ENCODE measurements at places on chromosomes 5 and 9.

- peak; percentile 30 for DNase-seq
These were observed 50.2 kb downstream of the MED10 start for GRCh38 chr5:6328173-6328572.

GRCh38 chr9:223152-223551, 8.5 kb downstream of the DOCK8 start:
- DNase-seq, result no peak

DNA sequence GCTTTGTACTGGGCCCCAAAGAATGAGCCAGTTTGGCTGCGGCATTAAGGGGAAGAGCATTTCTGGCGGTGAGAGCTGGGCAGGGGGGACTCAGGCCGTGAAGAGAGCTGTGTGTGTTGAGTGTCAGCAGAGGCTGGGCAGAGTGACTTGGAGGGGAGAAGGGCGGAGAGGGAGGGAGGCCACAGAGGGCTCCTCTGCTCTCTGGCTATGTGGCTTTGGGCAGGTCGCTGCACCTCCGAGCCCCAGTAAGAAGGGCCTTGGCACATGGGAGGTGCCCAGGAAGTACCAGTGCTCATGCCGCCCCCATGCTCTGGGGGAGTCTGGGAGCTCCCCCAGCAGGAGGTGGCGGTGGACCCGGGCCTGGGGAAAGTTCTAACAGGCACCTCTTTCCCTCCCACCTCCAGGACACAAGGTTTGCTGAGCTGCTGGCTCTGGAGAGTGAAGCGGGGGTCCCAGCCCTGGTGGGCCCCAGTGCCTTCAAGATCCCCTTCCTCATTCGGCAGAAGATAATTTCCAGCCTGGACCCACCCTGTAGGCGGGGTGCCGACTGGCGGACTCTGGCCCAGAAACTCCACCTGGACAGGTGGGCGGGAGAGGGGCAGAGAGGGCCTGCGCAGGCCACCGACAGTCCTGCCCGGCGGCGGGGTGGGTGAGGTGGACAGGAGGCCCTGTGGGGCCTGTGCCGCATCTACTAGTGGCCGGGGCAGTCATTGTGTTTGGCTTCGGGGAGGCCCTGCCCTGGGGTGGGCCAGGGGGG, 20.1 kb downstream of the HK3 start:
- DNase-seq, result no peak

DNA sequence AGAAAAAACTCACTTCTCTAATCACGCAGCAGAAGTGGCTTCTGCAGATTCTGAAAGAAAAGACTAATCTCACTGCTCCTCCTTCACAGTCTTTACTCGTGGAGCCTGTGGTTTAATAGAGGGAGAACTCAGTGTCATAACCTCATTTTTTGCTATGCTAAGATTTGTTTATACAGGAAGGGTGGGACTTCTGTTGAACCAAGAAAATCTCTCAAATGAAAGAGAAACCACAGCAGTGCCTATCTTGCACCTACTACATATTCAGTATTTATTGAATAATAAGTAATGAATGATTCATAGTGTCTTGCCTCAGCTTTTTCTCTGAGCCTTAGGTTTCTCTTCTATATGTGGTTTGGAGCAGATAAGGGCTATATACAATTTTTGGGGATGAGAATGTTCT, 136.1 kb upstream of the DMAC1 start:
- DNase-seq, result no peak

DNA sequence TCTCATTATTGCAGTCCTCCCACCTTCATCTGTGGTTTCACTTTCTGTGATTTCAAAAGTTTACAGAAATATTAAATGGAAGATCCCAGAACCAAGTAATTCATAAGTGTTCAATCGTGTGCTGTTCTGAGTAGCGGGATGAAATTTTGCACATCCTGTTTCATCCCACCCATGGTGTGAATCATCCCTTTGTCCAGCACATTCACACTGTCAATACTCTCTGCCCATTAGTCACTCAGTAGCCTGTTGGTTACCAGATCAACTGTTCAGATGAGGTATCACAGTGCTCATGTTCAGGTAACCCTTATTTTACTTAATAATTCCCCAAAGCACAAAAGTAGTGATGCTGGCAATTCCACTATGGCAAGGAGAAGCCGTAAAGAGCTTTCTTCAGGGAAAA, 26.8 kb downstream of the FAM81B start:
- peak; percentile 74 for DNase-seq

GRCh38 chr5:14581891-14582796, 552 bp downstream of the OTULINL start:
- DNase-seq, result peak; percentile 22

GRCh38 chr9:116599342-116599884, 87.7 kb upstream of the TRIM32 start:
- DNase-seq, result no peak

- DNase-seq, result no peak
These were observed 471.3 kb downstream of the LRRC70 start for GRCh38 chr5:63049935-63050334.

DNA sequence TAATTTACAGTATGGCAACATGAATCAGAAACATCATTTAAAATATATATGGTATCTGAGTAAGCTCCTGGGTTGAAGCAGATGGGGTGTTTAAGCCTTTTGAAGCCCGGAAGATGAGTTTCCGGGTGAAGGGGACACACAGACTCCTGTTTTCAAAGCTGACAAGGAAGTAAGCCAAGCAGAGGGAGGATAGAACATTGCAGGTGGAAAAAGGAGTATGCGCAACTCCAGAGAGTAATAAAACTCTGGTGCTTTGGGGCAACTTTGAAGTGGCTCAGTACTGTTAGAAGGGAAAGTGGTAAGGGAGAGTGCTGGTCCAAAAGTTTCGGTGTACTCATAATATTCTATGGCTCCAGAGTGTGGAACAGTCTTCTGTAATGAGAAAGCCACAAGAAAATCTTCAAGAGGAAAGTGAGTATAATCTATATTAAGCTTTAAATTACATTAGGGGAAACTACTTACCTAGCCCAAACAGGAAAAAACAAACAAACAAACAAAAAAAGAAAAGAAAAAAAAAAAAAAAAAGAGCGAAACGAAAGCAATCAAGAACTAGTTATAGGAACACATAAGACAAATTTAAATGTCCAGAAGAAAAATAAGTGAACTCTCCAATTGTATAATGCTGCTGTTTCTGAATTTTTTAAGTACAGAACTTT, 2.3 kb upstream of the ST8SIA4 start:
- DNase-seq, result no peak

DNA sequence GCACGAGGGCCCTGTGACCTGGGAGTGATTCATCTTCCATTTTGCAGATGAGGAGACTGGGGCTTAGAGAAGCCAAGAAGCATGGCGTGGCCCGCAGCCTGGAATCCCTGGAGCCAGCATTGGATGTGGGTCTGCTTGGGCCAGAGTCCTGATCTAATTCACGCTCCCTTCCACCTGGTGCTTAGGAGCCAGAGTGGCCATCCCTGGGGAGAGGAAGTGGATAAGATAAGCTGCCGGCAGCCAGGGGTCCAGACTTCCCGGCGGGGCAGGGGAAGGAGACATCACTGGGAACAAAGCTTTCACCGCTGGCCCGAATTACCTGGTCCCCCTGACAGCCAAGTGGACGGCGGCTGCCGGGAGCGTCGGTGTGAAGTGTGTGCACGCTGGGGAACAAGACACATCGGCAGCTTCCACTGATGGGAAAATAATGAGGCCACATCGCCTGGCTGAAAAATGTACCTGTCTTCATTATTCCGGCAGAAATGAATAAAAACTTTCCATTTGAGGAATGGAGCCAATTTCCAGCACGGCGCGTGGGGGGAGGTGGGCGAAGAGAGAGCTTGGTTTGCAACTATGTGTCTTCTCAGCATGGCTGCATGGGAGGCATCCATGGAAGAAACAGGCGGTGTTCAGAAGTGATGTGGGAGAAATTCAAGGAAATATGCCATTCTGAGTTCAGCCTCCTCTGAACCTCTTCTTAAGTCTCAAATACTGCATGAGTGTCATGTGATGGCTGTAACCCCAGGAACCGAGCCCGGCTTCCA, 78.5 kb downstream of the OLFM1 start:
- DNase-seq, result no peak

GRCh38 chr5:123718238-123718637, 206.3 kb downstream of the CSNK1G3 start:
- no peak for DNase-seq

- peak; percentile 81 for DNase-seq
These were observed 320.5 kb upstream of the CD180 start for GRCh38 chr5:67516948-67517565.

DNA sequence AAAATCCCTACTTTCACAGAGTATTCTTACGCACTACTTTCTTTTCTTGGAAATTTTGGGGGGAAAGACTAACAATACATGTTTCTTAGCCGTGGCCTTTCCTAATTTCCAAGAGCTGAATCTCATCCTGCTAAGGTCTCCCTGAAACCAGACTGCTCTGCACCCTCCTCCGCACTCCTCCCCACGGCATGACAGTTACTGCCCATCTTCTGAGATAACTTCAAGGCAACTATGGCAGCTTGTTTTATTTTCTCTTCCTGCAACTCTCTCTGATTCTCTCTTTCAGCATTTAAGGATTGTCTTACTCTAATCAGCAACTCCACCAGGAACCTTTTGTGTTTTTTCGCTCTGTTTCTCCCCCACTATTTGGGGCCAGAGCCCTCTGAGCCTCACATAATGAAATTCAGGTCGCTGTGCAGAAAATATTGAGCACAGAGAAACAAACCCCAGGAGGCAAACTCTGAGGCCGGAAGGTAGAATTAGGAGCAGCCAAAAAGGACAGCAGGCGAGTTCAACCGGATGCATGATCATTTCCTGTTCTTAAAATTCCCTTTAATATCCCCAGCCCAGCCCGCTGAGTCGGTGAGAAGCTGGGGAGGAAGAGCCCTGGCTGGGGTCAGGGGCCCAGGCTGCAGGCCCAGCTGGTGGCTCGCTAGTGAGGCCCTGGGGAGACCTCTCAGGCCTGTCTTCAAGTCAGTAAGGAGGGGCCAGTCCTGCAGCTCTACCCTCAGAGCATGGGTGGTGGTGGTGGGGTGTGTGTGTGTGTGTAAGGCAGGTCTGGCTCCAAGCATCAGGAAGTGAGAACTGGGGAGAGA, 213.6 kb upstream of the S1PR3 start:
- peak; percentile 89 for DNase-seq

GRCh38 chr5:41878173-41878572, 7.9 kb upstream of the OXCT1 start:
- no peak for DNase-seq

GRCh38 chr9:136862849-136863622, 3.1 kb downstream of the EDF1 start:
- DNase-seq, result no peak

- no peak for DNase-seq
These were observed 739.3 kb upstream of the ZNF608 start for GRCh38 chr5:125485771-125486170.

DNA sequence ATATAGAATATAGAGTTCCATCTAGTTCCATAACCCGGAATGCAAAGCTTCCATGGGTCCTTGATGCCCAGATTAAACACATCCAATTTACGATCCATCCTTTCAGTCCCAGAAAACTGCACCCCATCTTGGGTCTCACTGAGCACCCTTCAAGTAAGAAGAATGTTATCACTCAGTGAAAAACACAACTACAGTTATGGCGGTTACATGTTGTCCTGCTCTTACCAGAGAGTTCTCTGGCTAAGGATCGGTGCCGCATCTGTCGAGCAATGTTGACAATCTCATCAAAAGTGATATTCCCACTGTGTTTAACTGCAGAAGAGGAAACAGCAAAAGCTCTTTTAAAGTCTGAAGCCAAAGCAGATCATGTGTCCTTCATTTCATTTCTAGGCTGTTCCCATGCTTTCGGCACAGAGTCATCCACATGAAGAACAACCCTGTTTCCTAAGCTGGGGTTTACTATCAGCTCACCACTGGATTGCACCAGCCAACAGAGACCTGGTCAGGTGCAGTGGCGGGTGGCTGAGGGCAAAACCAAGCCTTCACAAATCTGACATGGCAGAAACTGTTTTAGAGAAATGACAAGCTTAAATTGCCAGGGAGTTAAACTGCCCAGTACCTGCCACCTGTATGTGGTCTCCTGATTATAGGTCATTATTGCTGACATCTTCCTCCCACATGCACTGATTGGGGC, 2.9 kb downstream of the RPL12 start:
- no peak for DNase-seq

DNA sequence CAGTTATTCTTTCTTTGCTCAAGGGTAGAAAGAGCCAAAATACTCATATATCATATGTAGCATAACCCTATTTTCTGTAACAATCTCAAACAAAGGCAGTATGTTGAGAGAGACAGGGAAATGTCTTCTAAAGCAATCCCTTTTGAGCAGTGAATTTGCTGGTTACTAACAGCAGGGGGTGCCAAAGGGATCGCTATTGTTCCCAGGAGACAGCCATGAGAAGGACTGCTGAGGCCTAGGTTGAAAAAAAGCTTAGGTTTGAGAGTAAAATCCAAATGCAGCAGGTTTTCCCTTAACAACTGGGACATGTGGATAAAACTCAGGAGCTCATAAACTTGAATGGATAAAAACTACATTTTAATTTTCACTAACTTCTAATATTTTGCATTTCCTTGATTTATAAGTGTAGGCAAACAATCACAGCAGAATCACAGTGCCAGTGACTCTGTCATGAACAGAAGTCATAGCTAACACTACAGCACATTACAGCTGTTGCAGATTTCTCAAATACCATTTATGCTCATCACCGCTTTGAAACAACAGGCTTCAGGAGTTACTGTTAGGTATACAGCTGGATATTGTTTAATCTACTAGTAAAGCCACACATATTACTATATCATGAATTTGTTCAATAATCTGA, 148.4 kb downstream of the MAPKAP1 start:
- peak; percentile 88 for DNase-seq

DNA sequence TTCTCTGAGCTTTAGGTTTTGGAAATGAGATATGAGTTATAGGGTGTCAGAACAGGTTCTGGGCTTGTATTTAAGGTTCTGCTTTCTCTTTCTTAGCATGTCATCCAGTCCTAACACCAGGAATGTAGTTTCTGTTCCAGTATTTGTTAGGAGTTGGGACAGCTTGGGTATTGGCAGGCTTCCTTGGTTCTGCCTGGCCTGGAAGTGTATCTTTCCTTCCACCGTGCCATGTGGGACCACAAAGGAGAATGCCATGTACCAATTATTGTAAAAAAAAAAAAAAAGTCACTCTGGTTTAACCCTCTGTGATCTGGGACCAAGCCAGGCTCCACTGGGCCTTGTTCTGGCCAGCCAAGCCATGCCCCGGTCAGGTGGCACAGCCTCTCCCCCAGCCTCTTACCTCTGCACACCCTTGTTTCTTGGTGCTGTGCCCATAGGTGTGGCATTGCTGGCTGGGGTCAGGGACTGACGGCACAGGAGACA, 47.8 kb downstream of the ARHGAP26 start:
- DNase-seq, result peak; percentile 56

- DNase-seq, result peak; percentile 39
These were observed 16.6 kb downstream of the ATOX1 start for GRCh38 chr5:151741678-151742423.

All from cardiac fibroblast (primary cell).